ENCODE measurements at places on chromosomes 3 and 15. TPM values are rescaled to one million over a fixed set of nuclear protein-coding genes. Genes with fewer than 3 reads are reported as not detected.

The MUC4 gene
- polyA plus RNA-seq, result not detected

The ABHD14A gene
- 116 TPM for polyA plus RNA-seq

- no peak for DNase-seq
These were observed 6.4 kb downstream of the PFN2 start for GRCh38 chr3:149964291-149964690.

- no peak for DNase-seq
These were observed 313.9 kb upstream of the NR2E3 start for GRCh38 chr15:71496336-71496955.

DNA sequence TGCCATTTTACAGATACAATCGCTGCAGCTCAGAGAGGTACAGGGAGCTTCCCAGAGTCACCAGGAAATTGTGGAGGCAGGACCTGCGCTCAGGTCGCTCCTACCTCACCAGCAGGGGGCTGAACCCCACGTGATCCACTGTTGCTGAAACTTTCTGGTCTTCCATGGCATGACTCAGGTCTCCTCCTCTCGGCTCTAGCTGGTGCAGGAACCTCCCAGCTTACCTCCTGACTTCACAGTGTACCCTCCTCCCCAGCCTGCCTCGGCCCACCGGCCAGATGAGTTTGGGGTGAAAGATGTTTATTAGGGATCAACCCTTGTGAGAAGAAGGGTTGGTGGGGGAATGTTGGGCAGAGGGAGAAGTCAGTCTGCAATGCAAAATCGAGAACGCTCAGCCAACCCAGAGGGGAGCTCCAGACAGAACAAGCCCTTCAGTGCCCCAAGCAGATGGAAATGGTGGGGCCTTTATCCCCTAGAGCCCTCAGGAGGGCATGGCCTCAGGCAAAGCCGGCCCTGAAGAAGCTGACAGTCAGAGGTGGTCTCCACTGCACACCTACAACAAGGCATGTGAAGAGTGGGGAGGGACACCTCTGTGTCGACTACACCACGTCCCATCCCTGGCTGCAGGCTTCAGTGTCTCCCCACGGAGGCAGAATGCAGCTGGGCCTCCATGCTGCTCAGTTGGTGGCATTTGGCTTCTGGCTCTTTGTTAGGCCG lies 118.6 kb upstream of the PRR20G start:
- DNase-seq, result no peak

Measured in CD4-positive, CD25-positive, alpha-beta regulatory T cell (primary cell).